ENCODE measurements at places on chromosomes 6 and 20.

DNA sequence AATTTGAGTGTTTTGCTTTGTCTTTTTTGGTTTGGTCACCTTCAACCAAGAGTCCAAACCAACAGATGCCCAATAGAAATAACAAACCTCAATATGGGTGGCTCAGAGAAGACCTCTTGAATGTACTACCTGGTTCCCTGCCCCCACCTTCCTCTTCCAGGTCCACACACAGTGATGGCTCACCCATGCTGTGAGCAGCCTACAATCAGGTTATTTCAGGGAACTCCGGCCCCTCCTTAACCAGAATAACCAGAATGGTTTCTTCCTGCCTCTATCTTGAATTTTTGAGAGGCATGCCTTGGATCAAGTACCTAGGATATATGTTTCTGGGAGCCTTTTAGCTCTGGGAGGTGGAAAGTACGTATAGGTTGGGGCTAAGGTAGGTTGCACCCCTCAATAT, 327.1 kb upstream of the PRDM1 start:
- DNase-seq, result no peak

DNA sequence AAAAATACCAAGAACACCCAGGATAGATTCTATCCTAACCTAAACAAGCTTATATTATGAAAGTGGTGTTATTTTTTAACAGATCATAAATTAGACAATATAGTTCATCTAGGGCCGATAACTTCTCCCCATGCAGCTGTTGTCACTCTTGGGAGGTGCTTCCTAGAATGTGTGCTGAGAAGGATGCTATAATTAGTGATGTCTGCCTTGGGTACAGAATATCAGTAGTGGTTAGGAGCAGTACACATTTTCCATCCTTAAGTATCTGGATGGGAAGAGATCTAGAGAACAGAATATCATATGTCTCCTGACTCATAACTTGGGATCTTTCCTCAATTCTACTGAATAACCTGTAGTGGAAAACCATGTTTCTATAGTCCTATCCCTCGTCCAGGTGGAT, 214.5 kb downstream of the BCKDHB start:
- no peak for DNase-seq

- DNase-seq, result no peak
Observed at GRCh38 chr20:50567860-50568548, 57.8 kb downstream of the PTPN1 start.

- DNase-seq, result no peak
Observed at GRCh38 chr6:109428889-109429477, 11.4 kb downstream of the PPIL6 start.

- DNase-seq, result no peak
Observed at GRCh38 chr6:132865364-132865763, 51.0 kb downstream of the RPS12 start.

GRCh38 chr20:10550204-10551118, 115.4 kb downstream of the SLX4IP start:
- DNase-seq, result no peak

DNA sequence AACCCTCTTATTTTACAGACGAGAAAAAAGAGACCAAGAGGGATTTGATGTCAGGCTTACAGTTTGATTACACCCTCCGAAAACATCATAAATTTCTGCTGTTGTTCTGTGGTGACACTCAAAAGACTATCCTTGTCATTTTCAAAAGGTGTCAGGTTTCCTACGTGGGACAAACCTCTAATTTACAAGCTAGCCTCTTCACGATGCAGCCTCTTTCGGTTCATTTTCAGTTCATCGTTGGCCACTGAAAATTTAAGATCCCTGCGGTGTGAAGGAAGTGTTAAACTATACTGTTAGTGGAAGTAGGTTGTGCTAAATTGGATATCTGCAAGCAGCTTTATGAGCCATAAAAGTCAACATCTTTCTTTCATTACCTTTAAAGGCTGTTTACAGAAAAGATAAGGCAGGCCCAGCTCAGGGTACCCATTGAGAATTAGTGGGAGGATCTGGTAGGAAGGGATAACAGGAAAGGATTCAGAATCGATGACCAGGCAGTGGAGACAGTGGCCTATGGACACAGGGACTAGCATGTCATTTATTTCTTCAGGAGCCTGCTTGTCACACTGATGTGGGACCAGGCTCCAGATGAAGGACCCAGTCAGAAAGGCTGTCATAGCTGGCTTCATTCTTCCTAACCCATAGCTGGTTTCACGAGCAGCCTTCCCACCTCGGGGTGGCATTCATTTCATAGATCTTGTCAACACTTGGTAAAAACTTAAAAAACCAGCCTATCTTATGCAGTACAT, 329.1 kb upstream of the SOX4 start:
- DNase-seq, result no peak

DNA sequence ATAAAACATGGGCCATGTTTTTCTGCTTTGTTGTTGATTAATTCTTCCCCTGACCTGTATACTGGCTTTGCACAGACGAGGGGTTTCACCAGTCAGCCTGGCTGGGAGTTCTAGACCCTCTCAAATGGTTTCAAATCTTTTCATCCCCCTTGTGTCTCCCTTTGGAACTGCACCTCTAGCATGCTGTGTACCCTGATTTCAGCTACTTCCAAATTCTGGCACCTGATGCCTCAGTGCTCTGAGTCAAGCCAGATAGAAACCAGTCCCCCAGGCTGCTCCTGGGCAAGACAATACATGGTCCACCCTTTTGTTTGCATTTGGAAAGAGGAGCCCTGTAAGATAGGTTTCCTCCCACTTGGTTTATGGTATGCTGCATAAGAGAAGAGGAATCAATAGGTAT, 290.2 kb downstream of the BTBD3 start:
- no peak for DNase-seq

DNA sequence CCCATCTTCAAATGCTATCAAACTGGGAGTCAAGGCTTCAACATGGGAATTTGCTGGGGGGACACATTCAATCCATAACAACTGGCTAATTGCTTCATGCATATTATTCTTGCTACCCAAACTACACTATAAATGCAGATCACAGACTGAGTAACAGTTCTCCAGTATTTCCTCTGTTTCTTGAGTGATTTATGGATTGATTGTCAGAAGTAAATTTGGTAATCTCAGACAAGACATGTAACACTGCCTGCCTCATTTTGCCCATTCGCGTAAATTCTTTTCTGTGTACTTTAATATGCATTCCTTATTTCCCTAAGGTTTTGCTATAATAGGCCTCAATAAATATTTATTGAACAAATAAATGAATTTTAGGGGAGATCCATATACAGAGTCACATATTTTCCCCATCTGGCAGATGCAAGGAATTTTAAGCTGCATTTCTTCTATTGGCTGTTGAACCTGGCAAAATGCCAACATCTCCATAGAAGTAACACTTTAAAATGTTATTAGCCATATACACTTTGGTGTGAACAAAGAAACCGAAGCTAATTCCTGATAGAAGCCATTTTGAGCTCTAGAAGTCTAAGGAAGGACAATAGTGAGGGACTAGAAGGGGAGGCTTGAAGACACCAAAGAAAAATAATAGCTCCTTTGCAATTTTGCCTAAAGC, 98.2 kb downstream of the QRSL1 start:
- no peak for DNase-seq

DNA sequence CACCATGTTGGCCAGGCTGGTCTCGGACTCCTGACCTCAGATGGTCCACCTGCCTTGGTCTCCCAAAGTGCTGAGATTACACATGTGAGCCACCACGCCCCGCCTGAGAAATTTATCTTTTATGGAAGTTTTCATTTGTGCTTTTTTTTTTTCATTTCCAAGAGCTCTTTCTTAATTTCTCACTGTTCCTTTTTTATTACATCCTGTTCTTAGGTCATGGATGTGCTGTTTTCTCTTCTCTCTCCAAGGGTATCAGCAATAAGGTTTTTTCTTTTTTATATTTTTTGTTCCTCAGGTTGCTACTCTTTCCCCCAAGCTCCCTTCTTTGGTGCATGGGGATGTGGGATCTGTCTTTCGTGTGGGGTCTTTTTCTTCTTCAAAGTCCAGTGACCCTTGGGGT, 21.2 kb upstream of the LSM14B start:
- DNase-seq, result no peak

GRCh38 chr6:30700340-30700739, 9.6 kb upstream of the NRM start:
- no peak for DNase-seq

- no peak for DNase-seq
Observed at GRCh38 chr6:37897321-37897720, 77.8 kb downstream of the ZFAND3 start.

GRCh38 chr6:40290816-40291215, 296.3 kb downstream of the LRFN2 start:
- DNase-seq, result no peak

DNA sequence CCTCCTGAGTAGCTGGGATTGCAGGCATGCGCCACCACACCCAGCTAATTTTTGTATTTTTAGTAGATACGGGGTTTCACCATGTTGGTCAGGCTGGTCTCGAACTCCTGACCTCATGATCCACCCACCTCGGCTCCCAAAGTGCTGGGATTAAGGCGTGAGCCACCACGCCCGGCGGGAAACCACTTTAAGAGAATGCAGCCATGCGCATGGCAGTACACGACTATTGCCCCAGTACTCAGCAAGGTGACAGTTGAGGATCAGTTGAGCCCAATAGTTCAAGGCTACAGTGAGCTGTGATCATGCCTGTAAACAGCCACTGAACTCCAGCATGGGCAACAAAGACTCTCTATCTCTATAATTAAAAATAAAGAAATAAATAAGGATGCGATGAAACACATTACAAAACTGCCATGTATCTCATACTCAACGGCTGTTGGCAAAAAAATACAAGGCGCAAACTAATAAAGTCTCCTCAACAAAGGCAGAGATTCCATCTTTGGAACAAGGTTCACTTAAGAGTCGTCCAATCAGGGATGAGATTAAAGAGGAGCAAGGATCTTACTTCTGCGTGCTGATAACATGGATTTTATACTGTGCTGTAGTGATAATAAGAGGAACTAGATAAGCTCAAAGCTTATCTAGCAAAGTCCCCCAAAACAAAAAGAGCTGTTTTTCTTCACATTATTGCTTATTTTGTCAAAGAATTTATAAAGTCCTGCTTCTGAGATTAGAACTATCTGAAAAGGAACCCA, 51.1 kb downstream of the STAU1 start:
- DNase-seq, result no peak

- DNase-seq, result no peak
Observed at GRCh38 chr20:41094353-41095055, 42.8 kb upstream of the PLCG1 start.

- no peak for DNase-seq
Observed at GRCh38 chr6:114650891-114651290, 308.1 kb upstream of the HS3ST5 start.

DNA sequence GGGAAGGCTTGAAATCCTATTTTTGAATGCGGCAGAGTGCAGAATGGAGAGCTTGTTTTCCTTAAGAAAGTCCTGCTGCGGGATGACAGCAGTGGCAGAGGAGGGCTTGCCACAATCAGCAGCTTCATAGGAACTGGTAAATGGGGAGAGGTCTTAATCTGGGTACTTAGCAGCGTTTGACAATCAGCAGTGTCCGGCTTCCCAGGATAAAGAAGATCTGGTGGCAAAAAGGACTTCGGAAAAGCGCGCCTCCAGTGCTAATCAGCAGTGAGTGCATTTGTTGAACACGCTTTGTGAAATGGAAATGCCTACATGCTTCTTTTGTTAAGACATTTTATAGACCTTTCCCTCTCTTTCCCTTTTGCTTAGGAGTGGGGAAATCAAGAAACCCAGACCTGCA, 735.7 kb downstream of the QKI start:
- DNase-seq, result no peak

All from coronary artery (tissue), 2 donors.